ENCODE measurements at places on chromosomes 2 and 18. TPM values are rescaled to one million over a fixed set of nuclear protein-coding genes. Genes with fewer than 3 reads are reported as not detected.

- no peak for DNase-seq
These were observed 109.2 kb upstream of the CHRNA1 start for GRCh38 chr2:174873471-174873870.

DNA sequence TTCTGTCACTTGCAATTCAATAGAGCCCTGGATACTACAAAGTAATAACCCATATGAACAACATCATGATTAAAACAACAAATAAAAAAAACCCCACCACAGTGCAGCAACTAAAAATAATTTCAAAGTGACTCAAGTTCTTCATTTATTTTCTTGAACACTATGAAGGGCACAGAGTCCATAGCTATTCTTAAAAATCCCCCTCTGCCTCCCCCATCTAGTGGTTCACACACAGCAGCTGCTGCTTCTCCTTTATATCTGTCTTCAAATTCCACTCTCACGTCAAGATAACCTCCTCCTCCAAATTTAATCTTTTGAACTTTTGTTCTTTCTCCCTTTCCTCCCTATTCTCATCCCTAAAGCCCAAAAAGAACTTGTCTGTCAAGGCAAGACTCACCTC lies 591.3 kb downstream of the ZEB2 start:
- DNase-seq = no peak

- peak; percentile 50 for DNase-seq
These were observed at the start of gene OSR1 for GRCh38 chr2:19358242-19359020. Gene OSR1, minus strand, starts transcription at chr2:19358623. Its CDS starts 4,818 bp downstream, at chr2:19353805.

The SAG gene
- not detected for total RNA-seq

The GALM gene
- total RNA-seq = 32.6 TPM

The IL1R2 gene
- total RNA-seq = 2.3 TPM

The PSMA8 gene
- not detected for total RNA-seq

The ANO7 gene
- 2.7 TPM for total RNA-seq

DNA sequence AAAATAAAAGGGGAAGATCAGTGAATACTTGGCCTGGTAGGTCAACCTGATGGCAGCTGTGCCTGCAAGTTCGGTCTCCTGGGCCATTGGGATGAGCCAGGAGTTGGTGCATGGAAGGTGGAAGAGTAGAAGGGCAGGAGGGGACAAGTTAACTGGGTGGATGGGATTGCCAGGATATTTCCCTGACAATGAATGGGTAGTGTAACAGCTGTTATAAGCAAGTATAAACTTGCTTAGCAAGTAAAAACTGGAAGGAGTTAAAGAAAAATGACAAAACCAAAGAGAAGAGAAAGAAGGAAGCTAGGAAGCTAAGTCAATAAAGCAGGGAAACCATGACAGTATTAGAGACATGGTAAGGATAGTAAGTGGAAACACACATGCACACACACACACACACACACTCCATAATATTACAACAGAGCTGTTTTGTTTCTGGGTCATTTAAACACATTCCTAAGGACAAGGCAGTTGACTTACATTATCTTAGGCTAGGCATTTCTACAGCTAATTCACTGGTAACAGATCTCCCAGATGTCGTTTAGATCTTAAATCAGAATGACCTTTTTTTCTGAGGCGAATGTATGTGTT lies 29.7 kb downstream of the MEP1B start:
- DNase-seq = no peak

GRCh38 chr18:55857956-55858355 lies 270.0 kb upstream of the TCF4 start:
- no peak for DNase-seq

The ITGA4 gene
- 12.3 TPM for total RNA-seq

- peak; percentile 88 for DNase-seq
These were observed 167.4 kb upstream of the RAB6C start for GRCh38 chr2:129812071-129812470.

The ANKRD36C gene
- total RNA-seq = 18.5 TPM

DNA sequence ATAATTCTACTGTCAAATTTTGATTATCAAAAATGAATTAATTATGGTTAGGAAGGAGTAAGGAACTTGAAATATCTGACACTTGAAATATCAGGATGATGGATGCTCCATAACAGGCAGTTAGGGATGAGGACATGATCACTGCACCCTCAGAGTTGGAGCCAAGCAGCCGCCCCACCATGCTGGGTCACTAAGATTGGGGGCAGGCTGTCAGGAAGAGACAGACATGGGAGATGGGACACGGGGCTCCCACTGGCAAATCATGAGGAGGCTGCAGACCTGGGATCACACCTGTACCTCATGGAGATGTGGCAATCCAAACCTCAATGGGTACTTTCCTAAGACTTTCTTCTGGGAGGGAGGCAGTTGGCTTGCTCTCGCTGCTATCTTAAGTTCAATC lies 982.0 kb upstream of the ZEB2 start:
- no peak for DNase-seq

GRCh38 chr2:238061315-238062202 lies 758 bp downstream of the SCLY start:
- no peak for DNase-seq

GRCh38 chr2:203261326-203262159 lies 22.7 kb downstream of the CYP20A1 start:
- no peak for DNase-seq

DNA sequence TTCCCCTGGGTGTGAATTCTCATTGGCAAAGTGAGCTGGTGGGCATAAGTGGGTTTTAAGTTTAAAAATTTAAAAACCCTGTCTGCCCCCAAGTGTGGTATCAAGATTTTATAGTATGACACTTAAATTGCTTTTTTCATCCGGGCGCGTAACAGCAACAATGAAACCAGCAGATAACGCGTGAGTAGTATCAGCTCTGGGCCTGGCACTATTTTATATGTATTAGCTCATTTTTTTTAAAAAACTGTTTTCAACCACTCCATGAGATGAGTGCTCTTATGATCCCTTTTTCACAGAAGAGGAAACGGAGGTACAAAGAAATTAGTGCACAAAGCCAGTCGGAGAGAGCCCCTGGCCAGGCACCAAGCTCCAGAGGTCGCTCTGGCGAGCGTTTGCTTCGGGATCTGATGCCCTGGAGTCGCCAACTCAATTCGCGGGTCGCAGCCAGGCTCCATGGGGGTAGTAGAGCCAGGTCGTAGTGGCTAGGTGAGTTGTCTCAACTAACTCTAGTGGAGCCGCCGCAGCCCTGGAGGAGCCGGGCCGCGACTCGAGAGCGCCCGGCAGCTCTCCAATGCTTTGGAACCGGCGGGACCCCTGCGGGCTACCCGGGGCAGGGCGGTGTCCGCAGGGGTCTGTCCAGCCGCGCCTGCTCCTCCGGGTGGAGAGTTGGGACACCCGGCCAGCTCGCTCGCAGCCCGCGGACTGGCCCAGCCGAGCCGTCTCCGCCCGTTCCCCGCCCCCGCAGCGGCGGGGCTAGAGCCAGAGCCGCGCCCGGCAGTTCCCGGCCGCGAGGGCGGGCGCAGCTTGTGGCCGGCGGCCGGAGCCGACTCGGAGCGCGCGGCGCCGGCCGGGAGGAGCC lies at the start of gene IL1R1:
TSS of gene IL1R1 (plus strand) at position 777 of the 859 bp plus-strand sequence. CDS start 14,979 bp downstream, outside the sequence.
- peak; percentile 73 for DNase-seq

GRCh38 chr2:238635647-238636051 lies 208.9 kb downstream of the ASB1 start:
- peak; percentile 23 for DNase-seq

Data from mucosa of gallbladder (tissue), 1 donor.